ENCODE measurements at places on chromosomes 2 and 18.

- H3K4me1 ChIP-seq, result peaks cover 12% of the 10 kb centered on the region
- no peaks in the 10 kb centered on the region for H3K27me3 ChIP-seq
- peaks cover 4% of the 10 kb centered on the region for H3K36me3 ChIP-seq
- peak; percentile 34 for DNase-seq
Measured at GRCh38 chr2:55311444-55311870, 42.4 kb upstream of the MTIF2 start.

GRCh38 chr18:73235921-73236320 lies 368.1 kb upstream of the NETO1 start:
- no peak overlapping the region for H3K4me3 ChIP-seq
- no peak for DNase-seq
- H3K4me1 ChIP-seq, result no peaks in the 10 kb centered on the region
- no peak overlapping the region for H3K27ac ChIP-seq
- no peaks in the 10 kb centered on the region for H3K36me3 ChIP-seq

GRCh38 chr2:118705032-118705431 lies 142.4 kb downstream of the EN1 start:
- no peaks in the 10 kb centered on the region for H3K36me3 ChIP-seq
- no peak overlapping the region for H3K4me3 ChIP-seq
- no peak for DNase-seq
- no peaks in the 10 kb centered on the region for H3K4me1 ChIP-seq
- no peaks in the 10 kb centered on the region for H3K27me3 ChIP-seq
- no peak overlapping the region for H3K27ac ChIP-seq

DNA sequence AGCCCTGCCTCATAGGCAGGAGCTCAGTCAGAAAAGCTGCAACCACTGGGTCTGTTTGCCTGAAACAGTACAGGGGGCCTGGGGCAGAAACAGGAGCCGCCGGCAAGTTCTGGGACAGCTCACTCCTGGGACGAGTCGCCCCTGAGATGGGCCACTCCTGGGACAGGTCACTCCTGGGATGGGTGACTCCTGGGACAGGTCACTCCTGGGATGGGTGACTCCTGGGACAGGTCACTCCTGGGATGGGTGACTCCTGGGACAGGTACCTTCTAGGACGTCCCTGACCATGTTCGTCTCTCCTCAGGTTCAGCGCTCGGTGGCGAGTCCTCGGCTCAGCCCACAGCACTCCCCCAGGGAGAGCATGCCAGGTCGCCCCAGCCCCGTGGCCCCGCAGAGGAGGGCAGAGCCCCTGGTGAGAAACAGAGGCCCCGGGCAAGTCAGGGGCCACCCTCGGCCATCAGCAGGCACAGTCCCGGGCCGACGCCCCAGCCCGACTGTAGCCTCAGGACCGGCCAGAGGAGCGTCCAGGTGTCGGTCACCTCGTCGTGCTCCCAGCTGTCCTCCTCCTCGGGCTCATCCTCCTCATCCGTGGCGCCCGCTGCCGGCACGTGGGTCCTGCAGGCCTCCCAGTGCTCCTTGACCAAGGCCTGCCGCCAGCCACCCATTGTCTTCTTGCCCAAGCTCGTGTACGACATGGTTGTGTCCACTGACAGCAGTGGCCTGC lies 51.8 kb downstream of the NTSR2 start:
- H3K4me1 ChIP-seq, result no peaks in the 10 kb centered on the region
- no peaks in the 10 kb centered on the region for H3K36me3 ChIP-seq
- H3K4me3 ChIP-seq, result no peak overlapping the region
- DNase-seq, result no peak
- no peak overlapping the region for H3K27ac ChIP-seq

GRCh38 chr18:80026363-80026762 lies 7.9 kb upstream of the RBFA start:
- DNase-seq, result no peak
- no peak overlapping the region for H3K4me3 ChIP-seq
- peaks cover 10% of the 10 kb centered on the region for H3K36me3 ChIP-seq
- no peaks in the 10 kb centered on the region for H3K27me3 ChIP-seq
- H3K27ac ChIP-seq, result no peak overlapping the region

- no peaks in the 10 kb centered on the region for H3K27me3 ChIP-seq
- H3K4me1 ChIP-seq, result peaks cover 1% of the 10 kb centered on the region
- no peak overlapping the region for H3K4me3 ChIP-seq
- H3K27ac ChIP-seq, result no peak overlapping the region
- DNase-seq, result no peak
Measured at GRCh38 chr18:14089191-14089590, 43.0 kb downstream of the ZNF519 start.

GRCh38 chr18:73355121-73355520 lies 487.3 kb upstream of the NETO1 start:
- no peak for DNase-seq
- no peak overlapping the region for H3K27ac ChIP-seq
- no peaks in the 10 kb centered on the region for H3K4me1 ChIP-seq
- H3K36me3 ChIP-seq, result no peaks in the 10 kb centered on the region
- H3K27me3 ChIP-seq, result no peaks in the 10 kb centered on the region

GRCh38 chr2:215454519-215455246 lies 18.8 kb upstream of the FN1 start:
- H3K4me3 ChIP-seq, result no peak overlapping the region
- no peak overlapping the region for H3K27ac ChIP-seq
- H3K36me3 ChIP-seq, result no peaks in the 10 kb centered on the region

GRCh38 chr2:139992078-139992477 lies 1211.9 kb upstream of the NXPH2 start:
- DNase-seq, result no peak
- no peaks in the 10 kb centered on the region for H3K36me3 ChIP-seq
- H3K27ac ChIP-seq, result no peak overlapping the region
- no peaks in the 10 kb centered on the region for H3K4me1 ChIP-seq
- H3K4me3 ChIP-seq, result no peak overlapping the region

- no peak overlapping the region for H3K27ac ChIP-seq
- peak; percentile 11 for DNase-seq
- H3K36me3 ChIP-seq, result peaks cover 2% of the 10 kb centered on the region
- H3K27me3 ChIP-seq, result peaks cover 80% of the 10 kb centered on the region
- H3K4me1 ChIP-seq, result peaks cover 13% of the 10 kb centered on the region
Measured at GRCh38 chr2:206443735-206444527, 599 bp downstream of the ADAM23 start.

DNA sequence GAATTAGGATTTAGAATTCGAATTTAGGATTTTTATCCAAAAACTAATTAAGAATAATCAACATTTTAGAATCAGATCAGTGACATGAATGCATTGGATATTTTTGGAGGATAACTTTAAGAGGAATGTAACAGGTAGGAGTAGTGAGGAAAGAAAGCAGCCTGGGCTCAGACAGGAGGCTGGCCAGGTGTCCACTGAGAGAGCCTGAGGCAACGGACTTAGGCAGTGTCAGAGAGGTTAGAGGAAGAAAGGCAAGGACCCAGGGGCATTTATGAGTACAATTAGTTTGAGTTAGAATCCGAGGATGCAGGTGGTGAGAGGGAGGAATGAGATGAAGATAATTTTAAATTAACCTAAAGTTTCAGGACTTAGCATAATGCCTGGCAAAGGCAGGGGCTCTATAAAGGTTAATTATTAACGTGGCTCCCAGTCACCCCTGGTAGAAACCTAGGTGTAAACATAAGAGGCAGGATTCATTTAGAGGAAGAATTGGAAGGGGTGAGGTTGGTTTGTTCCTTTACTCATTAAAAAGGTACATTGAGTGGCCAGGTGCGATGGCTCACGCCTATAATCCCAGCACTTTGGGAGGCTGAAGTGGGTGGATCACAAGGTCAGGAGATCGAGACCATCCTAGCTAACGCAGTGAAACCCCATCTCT lies 507.1 kb downstream of the TMEM182 start:
- H3K4me3 ChIP-seq, result no peak overlapping the region
- no peaks in the 10 kb centered on the region for H3K4me1 ChIP-seq
- H3K27ac ChIP-seq, result no peak overlapping the region
- DNase-seq, result no peak
- H3K27me3 ChIP-seq, result no peaks in the 10 kb centered on the region

GRCh38 chr18:63887424-63887823 lies at the start of gene SERPINB2:
Gene SERPINB2, plus strand, starts transcription at chr18:63887705. Its CDS starts 3,740 bp downstream, at chr18:63891445.
- no peaks in the 10 kb centered on the region for H3K36me3 ChIP-seq
- H3K4me1 ChIP-seq, result no peaks in the 10 kb centered on the region
- no peak within 1 kb of the TSS for H3K27ac ChIP-seq
- peaks cover 6% of the 10 kb centered on the region for H3K27me3 ChIP-seq

GRCh38 chr2:156077041-156077742 lies 255.3 kb downstream of the NR4A2 start:
- H3K36me3 ChIP-seq, result no peaks in the 10 kb centered on the region
- H3K4me3 ChIP-seq, result no peak overlapping the region
- H3K4me1 ChIP-seq, result no peaks in the 10 kb centered on the region
- no peak overlapping the region for H3K27ac ChIP-seq
- no peaks in the 10 kb centered on the region for H3K27me3 ChIP-seq

- H3K4me3 ChIP-seq, result no peak overlapping the region
- H3K27ac ChIP-seq, result no peak overlapping the region
- no peak for DNase-seq
- H3K4me1 ChIP-seq, result no peaks in the 10 kb centered on the region
- H3K36me3 ChIP-seq, result no peaks in the 10 kb centered on the region
Measured at GRCh38 chr2:76812156-76812555, 710.0 kb downstream of the LRRTM4 start.

DNA sequence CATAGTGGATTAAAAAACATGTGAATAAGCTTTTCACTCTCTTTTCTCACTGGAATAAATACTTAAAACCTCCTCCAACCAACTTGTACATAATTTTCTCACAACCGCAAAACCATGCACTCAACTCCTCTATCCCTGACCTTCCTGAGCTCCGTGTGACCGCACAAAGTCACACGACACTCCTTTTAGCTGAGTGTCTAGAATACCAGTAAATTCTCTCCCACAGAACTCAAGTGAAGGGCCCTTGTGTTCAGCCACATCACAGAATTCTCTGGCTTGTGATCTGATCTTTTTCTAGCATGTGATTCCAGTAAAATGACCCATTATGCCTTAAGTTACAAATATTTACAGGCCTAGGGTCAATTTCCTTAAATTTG lies 91.2 kb upstream of the ARL4C start:
- no peak overlapping the region for H3K4me3 ChIP-seq
- H3K4me1 ChIP-seq, result no peaks in the 10 kb centered on the region
- no peak overlapping the region for H3K27ac ChIP-seq
- no peaks in the 10 kb centered on the region for H3K27me3 ChIP-seq
- no peaks in the 10 kb centered on the region for H3K36me3 ChIP-seq

Data from T-helper 2 cell treated with Interferon-gamma antibody and Interleukin-4, amounts not matched to agents 5 μg/mL and 100 μg/mL, for 36 hours (primary cell).